Tibial nerve (tissue), 4 donors: ENCODE measurements at places on chromosomes 16 and 17. TPM values are rescaled to one million over a fixed set of nuclear protein-coding genes. Genes with fewer than 3 reads are reported as not detected.

DNA sequence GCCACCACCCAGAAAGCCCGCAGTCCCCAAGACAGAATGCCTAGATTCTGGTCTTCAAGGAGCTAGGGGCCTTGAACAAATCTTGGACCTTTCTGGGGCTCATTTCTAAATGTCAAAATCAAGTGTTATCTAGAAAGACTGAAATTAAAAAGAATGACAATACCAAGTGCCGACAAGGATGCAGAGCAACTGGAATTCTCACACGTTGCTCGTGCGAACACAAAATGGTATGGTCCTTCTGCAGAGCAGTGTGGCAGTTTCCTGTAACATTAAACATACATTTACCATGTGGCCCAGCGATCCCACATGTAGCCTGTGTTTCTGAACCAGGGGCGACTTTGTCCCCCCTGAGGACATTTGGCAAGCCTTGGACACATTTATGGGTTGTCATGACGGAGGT lies 137.9 kb downstream of the GAS7 start:
- no peak for DNase-seq
- H3K27me3 ChIP-seq, result no peaks in the 10 kb centered on the region
- H3K36me3 ChIP-seq, result no peaks in the 10 kb centered on the region
- no peak overlapping the region for H3K4me3 ChIP-seq
- H3K4me1 ChIP-seq, result peaks cover 60% of the 10 kb centered on the region

GRCh38 chr17:74332763-74333283 lies 6.8 kb downstream of the KIF19 start:
- no peaks in the 10 kb centered on the region for H3K4me1 ChIP-seq
- no peak for DNase-seq
- no peak overlapping the region for H3K4me3 ChIP-seq
- H3K27me3 ChIP-seq, result peaks cover 4% of the 10 kb centered on the region
- H3K36me3 ChIP-seq, result no peaks in the 10 kb centered on the region
- no peak overlapping the region for H3K27ac ChIP-seq

The SLFN14 gene
- total RNA-seq, result not detected

- H3K4me1 ChIP-seq, result peaks cover 9% of the 10 kb centered on the region
- peaks cover 46% of the 10 kb centered on the region for H3K27me3 ChIP-seq
- DNase-seq, result no peak
- H3K36me3 ChIP-seq, result no peaks in the 10 kb centered on the region
- H3K4me3 ChIP-seq, result peak overlapping the region; percentile 14
These were observed 91.5 kb upstream of the TMEM97 start for GRCh38 chr17:28227316-28228108.

DNA sequence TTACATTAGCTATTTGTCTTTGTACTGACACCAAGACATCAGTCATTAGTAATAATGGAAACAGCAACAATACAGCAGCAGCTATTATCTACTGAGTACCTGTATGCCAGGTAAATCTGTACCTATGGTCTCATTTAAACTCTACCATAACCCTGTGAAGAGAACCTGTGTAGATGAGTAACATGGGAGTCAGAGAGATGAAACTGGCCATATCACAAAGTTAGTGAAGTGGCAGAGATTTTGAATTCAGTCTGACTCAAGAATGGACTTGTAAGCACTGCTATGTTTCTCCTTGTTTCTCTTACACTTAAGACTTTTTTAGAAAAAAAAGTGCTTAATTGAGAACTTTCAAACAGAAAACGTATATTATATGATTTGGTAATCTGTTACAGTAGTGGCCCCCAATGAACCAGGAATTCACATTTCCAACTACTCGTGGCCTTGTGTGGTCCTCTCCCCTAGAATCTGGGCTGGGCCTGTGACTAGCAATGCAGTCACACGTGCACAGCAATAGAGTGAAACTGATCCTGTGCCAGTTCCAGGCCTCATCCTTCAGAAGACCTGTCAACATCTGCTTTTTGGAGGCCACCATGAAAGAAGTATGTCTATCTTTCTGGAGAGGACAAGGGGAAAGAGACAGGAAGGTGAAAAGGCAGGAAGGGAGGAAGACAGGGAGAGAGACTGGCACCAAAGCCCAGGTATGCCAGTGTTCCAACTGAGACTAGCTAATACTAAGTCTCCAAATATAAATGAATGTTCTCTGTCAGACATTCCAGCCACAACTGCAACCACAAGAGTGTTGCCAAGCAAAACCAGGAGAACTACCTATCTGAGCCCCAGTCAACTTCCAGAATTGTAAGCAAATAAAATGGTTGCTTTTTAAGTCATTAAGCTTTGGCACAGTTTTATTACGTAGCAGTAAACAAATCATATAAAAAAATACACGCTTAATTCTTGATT lies 12.0 kb downstream of the CRLF3 start:
- H3K36me3 ChIP-seq, result peaks cover 8% of the 10 kb centered on the region
- no peak for DNase-seq
- peaks cover 18% of the 10 kb centered on the region for H3K4me1 ChIP-seq
- H3K27me3 ChIP-seq, result no peaks in the 10 kb centered on the region
- peak overlapping the region; percentile 8 for H3K27ac ChIP-seq

GRCh38 chr16:57645691-57646387 lies 17.4 kb downstream of the ADGRG1 start:
- H3K27ac ChIP-seq, result peak overlapping the region; percentile 60
- peaks cover 29% of the 10 kb centered on the region for H3K4me1 ChIP-seq
- no peak overlapping the region for H3K4me3 ChIP-seq
- no peaks in the 10 kb centered on the region for H3K36me3 ChIP-seq

The CACNG4 gene
- not detected for total RNA-seq

- peak; percentile 28 for DNase-seq
- H3K27me3 ChIP-seq, result no peaks in the 10 kb centered on the region
- no peak overlapping the region for H3K4me3 ChIP-seq
- no peak overlapping the region for H3K27ac ChIP-seq
These were observed 52.3 kb upstream of the ADCY7 start for GRCh38 chr16:50213939-50214519.

DNA sequence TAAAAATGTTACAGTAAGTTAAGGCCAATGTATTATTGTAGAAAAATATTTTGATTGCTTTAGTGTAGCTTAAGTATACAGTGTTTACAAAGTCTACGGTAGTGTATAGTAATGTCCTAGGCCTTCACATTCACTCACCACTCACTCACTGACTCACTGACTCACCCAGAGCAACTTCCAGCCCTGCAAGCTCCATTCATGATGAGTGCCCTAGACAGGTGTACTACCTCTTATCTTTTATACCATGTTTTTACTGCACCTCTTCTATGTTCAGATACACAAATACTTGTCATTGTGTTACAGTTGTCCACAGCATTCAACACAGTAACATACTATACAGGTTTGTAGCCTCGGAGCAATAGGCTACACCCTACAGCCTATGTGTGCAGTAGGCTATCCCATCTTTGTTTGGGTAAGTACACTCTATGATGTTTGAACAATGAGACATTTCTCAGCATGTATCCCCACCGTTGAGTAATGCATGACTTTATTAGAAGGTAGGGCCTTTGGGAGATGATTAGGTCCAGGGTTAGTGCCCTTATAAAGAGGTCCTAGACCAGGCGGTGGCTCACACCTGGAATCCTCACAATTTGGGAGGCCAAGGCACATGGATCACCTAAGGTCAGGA lies 117.8 kb downstream of the SLC39A11 start:
- no peak overlapping the region for H3K27ac ChIP-seq
- no peaks in the 10 kb centered on the region for H3K27me3 ChIP-seq
- no peak overlapping the region for H3K4me3 ChIP-seq
- peaks cover 8% of the 10 kb centered on the region for H3K4me1 ChIP-seq
- no peaks in the 10 kb centered on the region for H3K36me3 ChIP-seq

DNA sequence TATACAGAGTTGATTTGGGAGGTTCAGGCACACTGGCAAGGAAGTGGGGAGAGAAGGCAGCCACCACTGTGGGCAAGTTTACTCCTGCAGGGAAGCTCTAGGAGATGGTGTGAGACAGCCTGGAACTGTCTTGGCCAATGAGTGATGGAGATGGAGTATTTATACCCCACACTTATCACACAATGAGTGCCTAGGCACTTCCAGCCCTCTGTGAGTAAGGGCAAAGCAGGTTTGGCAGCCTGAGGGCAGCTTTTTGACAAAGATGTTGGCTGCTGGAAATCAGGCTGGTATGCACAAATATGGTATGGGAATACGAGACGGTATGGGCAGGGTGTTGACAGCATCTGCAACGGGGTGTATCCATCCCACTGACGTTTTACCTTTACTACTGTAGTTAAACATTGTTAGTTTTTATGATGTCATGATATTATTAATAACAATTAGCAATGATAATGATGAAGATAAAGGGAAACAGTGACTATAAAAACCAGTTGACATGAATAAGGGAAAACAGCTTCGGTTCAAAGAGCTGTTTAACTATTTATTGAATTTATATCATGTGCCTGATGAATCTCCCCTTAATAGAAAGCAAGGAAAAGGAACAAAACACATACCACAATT lies 149.9 kb downstream of the CDK5R1 start:
- no peaks in the 10 kb centered on the region for H3K4me1 ChIP-seq
- no peak overlapping the region for H3K27ac ChIP-seq
- no peaks in the 10 kb centered on the region for H3K36me3 ChIP-seq
- H3K27me3 ChIP-seq, result no peaks in the 10 kb centered on the region

DNA sequence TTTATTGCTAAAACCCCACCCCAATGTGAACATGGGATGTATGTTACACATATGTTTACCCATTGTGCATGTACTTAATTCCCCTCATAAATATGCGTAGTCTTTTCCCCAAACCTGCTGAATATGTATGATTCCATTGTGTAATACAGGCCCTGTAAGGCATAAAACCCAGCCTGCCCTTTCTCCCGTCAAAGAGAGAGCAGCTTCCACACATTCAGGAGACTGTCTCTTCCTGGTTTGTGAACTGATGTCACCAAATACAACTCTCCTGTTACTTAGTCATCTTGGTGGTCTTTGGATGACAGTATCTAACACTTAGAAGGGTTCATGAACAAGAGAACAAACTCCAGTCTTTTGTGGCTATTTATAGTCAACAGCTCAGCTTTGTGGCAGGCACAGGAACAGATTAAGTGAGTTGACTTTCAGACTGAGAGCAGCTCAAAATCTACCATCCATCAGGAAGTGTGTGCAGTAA lies 24.7 kb upstream of the TMC7 start:
- DNase-seq, result no peak
- no peak overlapping the region for H3K4me3 ChIP-seq
- no peaks in the 10 kb centered on the region for H3K27me3 ChIP-seq

- no peaks in the 10 kb centered on the region for H3K27me3 ChIP-seq
- peaks cover 28% of the 10 kb centered on the region for H3K36me3 ChIP-seq
- no peak for DNase-seq
- H3K4me3 ChIP-seq, result no peak overlapping the region
- H3K4me1 ChIP-seq, result peaks cover 14% of the 10 kb centered on the region
These were observed 10.2 kb downstream of the TBKBP1 start for GRCh38 chr17:47704116-47704515.

DNA sequence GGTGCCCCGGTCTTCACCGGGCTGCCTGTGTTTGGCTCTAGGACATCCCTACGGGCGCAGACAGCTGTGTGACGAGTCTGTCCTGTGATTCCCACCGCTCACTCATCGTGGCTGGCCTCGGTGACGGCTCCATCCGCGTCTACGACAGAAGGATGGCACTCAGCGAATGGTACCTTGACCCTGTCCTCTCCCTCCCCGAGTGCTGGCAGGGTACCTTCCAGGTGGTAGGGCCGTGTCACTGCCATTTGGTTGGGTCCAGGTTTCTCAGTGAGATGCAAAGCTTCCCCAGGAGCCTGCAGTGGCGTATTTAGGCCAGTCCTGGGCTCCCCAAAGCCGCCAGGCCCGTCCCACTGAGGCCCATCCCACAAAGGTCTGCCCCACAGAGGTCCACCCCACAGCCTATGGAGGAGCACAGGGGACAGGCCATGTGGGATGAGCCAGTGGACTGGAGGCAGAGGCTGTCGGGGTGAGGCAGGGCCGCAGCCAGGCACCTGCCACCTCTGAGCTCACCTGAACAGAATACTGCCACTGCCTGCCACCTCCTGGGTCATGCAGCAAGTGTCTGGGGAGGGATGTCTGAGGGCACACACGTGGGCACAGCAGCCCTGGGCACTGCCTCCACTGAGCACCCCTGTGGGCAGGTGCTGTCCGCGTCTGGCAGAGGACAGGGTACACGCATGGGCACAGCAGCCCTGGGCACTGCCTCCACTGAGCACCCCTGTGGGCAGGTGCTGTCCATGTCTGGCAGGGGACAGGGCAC lies 31.4 kb upstream of the CHMP6 start:
- no peaks in the 10 kb centered on the region for H3K4me1 ChIP-seq
- no peak overlapping the region for H3K4me3 ChIP-seq
- DNase-seq, result no peak
- no peak overlapping the region for H3K27ac ChIP-seq

DNA sequence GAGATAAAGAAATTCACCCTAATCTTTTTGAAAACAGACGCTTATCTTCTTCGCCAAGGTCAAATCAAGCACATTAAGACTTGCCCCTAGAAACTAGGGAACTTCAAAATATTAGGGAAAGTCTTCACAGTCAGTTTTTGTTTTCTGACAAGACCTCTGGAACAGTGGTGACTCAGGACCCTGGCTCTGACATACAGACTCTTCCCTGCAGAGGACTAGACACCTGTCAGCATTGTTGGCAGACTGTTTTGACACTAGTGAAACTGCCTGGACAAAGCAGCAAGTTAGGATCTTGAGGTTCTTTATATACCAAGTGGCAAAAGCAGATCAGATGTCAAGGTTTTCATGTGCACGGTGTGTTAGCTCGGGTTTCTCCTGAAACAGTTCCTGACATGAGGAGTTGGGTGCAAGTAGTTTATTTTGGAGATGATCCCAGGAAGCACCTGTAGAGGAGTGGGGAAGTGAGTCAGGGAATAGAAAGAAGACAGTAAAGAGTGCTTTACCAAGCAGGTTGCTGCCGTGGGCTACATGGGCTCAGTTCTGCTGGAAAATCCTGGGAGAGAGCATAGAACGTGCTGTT lies 182.0 kb upstream of the IRX5 start:
- H3K4me1 ChIP-seq, result no peaks in the 10 kb centered on the region
- H3K27ac ChIP-seq, result no peak overlapping the region
- no peaks in the 10 kb centered on the region for H3K27me3 ChIP-seq
- no peaks in the 10 kb centered on the region for H3K36me3 ChIP-seq
- H3K4me3 ChIP-seq, result no peak overlapping the region

- H3K27ac ChIP-seq, result no peak overlapping the region
- H3K4me3 ChIP-seq, result no peak overlapping the region
- H3K27me3 ChIP-seq, result no peaks in the 10 kb centered on the region
These were observed 26.9 kb downstream of the CPSF4L start for GRCh38 chr17:73234736-73235135.

The CTRB1 gene
- total RNA-seq, result 24.3 TPM

GRCh38 chr17:83159204-83160049 lies 80.0 kb downstream of the METRNL start:
- H3K4me3 ChIP-seq, result no peak overlapping the region
- H3K27me3 ChIP-seq, result no peaks in the 10 kb centered on the region
- no peaks in the 10 kb centered on the region for H3K36me3 ChIP-seq
- no peaks in the 10 kb centered on the region for H3K4me1 ChIP-seq

DNA sequence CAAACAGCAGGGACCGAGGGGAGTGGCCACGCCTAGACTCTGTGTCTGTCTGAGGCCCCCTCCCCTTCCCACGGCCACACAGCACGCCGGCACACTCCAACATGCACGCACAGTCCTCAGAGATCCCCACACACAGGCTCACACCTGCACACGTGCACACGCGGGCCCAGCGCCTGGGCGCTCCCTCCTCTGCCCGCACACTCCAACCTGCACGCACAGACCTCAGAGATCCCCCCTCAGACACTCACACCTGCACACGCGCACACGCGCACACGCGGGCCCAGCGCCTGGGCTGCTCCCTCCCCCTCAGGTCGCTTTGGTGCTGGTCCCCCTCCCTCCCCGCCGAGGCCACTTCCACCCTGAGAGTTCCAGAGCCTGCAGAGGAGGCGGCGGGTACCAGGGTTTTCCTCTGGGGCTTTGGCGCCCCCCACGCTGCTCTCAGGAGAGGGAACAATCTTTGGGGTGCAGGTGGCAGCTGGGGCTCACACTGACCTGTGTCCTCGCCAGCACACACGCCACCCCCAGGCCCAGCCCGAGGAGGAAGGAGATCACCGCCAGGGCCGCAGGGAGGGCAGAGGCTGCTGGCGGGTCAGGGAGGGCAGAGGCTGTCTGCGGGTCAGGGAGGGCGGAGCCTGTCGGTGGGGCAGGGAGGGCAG lies 1.6 kb downstream of the CD7 start:
- H3K27me3 ChIP-seq, result no peaks in the 10 kb centered on the region
- no peak for DNase-seq
- no peak overlapping the region for H3K4me3 ChIP-seq
